ENCODE measurements at places on chromosomes 6 and 20.

DNA sequence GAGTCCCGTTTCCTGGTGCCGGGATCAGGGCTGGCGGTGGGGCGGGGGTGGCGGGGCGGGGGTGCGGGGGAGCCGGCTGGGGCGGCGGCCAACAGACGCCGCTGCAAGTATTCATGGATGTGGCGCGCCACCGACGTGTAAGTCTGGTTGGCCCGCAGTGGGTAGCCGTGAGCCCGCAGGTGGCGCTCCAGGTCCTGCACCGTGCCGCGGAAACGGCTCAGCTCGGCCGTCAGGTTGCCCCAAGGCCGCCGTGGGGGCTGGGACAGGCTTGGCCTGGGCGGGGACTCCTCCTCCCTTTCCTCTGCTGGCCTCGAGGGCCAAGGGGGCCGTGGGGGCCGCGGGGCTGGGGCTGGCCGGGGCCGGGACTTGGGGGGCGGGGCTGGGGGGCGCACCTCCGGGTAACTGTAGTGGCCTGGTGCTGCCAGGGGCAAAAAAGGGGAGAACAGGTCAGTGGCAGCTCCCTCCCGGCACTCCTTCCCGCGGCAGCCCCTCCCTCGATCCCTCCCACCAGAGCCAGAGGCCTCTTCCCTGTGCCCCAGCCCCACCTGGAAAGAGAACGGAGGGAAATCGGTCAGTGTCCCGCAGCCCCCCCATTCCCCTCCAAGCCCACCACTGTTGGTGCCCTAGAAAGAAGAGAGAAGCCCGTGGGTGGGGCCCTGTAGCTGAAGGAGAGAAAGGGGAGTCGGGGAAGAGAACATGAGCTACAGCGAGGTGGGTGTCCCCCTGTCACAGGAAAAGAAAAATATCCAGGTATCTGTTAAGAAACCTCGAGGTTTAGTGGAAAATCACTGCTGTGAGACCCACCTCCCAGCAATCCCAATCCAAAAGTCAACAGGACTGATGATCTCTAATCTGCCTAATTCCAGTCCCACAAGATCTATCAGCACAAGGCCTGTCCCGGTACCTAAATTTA lies 21.3 kb downstream of the TNXB start:
- H3K4me3 ChIP-seq, result no peak overlapping the region
- H3K27ac ChIP-seq, result no peak overlapping the region
- H3K36me3 ChIP-seq, result no peaks in the 10 kb centered on the region
- H3K4me1 ChIP-seq, result no peaks in the 10 kb centered on the region
- no peaks in the 10 kb centered on the region for H3K27me3 ChIP-seq
- DNase-seq, result peak; percentile 56

DNA sequence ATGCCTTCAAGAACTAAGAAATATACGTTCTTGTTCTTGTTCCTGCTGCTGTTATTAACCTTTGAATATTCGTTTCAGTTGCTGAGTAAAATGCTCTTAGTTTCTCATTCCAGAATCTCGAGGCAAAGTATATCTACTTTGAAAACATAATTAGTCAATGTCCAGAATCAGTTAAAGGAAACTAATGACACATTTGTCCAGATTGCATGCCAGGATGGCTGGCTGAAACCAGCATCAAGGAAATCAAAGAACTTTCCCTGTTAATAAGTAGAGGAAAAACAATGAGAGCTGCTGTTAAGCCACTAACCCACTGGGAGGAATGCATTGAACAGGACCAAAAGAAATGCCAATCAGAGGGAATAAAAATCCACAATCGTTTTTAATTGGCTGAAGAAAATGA lies 196.9 kb downstream of the ALDH8A1 start:
- no peak overlapping the region for H3K27ac ChIP-seq
- H3K27me3 ChIP-seq, result no peaks in the 10 kb centered on the region
- H3K36me3 ChIP-seq, result no peaks in the 10 kb centered on the region
- H3K4me1 ChIP-seq, result no peaks in the 10 kb centered on the region

- H3K4me1 ChIP-seq, result peaks cover 10% of the 10 kb centered on the region
- no peak overlapping the region for H3K27ac ChIP-seq
Observed at GRCh38 chr6:21599051-21599696, 5.6 kb downstream of the SOX4 start.

- peaks cover 4% of the 10 kb centered on the region for H3K4me1 ChIP-seq
- peak overlapping the region; percentile 38 for H3K27ac ChIP-seq
- H3K27me3 ChIP-seq, result no peaks in the 10 kb centered on the region
- no peaks in the 10 kb centered on the region for H3K36me3 ChIP-seq
- no peak for DNase-seq
Observed at GRCh38 chr6:151276112-151276740, 36.5 kb downstream of the AKAP12 start.

- no peaks in the 10 kb centered on the region for H3K36me3 ChIP-seq
- H3K27me3 ChIP-seq, result no peaks in the 10 kb centered on the region
- DNase-seq, result no peak
- no peak overlapping the region for H3K4me3 ChIP-seq
Observed at GRCh38 chr6:40950986-40951698, 87.9 kb downstream of the UNC5CL start.

DNA sequence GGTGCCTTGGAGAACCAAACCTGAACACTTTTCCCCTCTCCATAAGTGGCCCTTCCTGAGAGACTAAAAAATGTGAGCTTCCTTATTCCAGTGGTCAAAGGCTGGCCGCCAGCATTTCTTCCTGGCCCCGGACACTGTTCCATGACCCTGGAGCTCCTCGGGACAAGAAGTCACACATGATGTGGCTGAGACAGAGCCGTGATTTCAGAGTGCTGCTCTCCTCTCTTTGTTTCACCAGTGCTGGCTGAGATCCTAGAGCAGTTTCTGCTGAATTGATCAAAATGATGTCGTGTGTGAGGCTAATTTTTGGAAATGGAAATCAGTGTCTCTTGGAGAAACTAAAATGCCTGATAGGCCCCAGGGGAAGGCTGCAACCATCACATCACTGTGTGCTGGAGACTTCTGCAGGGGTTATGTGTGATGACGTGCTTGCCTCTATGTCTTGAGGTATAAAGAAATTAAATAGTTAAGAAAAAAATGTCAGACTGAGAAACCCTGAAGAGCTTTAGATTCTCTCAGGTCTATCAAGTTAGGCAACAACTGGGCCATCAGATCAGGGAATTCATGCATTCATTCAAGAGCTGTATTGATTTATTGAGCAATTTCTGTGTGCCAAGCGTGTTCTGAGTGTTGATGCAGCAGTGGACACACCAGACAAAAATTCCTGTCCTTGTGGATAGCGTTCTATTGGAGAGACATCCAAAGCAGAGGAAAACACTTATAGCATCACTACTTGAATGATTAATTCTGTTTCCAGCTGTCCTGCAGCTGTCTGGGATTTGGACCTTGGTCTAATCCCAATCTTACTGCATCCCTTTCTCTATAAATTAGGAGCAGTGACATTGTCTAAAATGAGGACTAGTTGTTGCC lies 72.7 kb upstream of the CCN6 start:
- no peak overlapping the region for H3K4me3 ChIP-seq
- no peaks in the 10 kb centered on the region for H3K27me3 ChIP-seq
- no peak for DNase-seq
- H3K27ac ChIP-seq, result no peak overlapping the region
- no peaks in the 10 kb centered on the region for H3K36me3 ChIP-seq

DNA sequence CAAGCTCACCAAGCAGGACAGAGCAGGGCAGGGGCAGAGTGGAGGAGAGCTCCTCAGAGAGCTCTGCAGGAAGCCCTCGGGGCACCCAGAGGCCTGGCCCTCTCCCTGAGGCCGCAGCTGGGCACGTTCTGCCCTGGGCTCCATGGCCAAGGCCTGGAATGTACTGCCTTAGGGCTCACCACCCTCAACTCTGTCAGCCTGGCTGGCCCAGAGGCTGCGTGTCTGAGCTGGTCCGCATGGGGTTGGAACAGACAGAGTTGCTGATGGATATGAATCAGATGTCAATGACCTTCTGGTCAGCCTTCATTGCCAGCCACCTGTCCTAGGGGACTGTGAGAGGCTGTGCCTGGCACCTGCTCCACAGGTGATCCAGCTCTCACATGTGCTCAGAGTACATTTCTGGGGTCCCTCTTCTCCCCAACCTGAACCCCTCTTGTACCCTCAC lies 33.2 kb upstream of the PCMTD2 start:
- no peaks in the 10 kb centered on the region for H3K27me3 ChIP-seq
- H3K36me3 ChIP-seq, result no peaks in the 10 kb centered on the region
- no peak overlapping the region for H3K4me3 ChIP-seq
- peaks cover 18% of the 10 kb centered on the region for H3K4me1 ChIP-seq
- H3K27ac ChIP-seq, result no peak overlapping the region

DNA sequence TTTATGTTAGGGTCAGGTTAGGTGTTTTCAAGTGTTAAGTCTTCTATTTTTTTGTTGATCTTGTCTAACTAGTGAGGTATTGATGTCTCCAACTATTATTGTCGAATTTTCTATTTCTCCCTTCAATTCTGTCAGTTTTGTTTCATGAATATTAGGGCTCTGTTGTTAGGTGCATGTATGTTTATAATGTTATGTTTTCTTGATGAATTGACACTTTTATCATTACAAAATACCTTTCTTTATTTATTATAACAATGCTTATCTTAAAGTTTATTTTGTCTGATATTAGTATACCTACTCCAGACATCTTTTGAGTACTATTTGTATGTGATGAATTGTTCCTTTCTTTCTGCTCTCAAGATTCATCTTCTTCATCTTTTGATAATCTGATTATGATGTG lies 12.9 kb upstream of the TRIM38 start:
- no peaks in the 10 kb centered on the region for H3K27me3 ChIP-seq
- no peak overlapping the region for H3K4me3 ChIP-seq
- no peak for DNase-seq

DNA sequence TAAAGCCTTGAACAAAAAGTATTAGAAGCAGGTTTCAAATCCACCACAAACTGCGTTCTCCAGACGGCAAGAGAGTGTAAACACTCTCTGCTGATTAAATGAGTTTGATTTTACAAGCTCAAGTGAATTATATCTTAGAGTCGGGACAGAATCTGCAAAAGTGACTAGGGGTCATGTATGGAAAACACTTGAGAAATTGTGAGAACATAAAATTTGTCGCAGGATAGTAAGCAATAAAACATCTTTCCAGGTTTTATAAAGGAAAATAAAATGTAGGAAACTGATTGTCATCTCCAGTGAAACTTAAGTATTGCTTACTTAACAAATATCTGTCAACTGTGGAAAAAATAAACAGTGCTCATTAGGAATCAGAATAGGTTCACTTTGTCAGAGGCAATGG lies 374.2 kb downstream of the ARHGAP18 start:
- H3K4me3 ChIP-seq, result no peak overlapping the region
- no peaks in the 10 kb centered on the region for H3K4me1 ChIP-seq
- H3K27ac ChIP-seq, result no peak overlapping the region
- no peaks in the 10 kb centered on the region for H3K27me3 ChIP-seq

DNA sequence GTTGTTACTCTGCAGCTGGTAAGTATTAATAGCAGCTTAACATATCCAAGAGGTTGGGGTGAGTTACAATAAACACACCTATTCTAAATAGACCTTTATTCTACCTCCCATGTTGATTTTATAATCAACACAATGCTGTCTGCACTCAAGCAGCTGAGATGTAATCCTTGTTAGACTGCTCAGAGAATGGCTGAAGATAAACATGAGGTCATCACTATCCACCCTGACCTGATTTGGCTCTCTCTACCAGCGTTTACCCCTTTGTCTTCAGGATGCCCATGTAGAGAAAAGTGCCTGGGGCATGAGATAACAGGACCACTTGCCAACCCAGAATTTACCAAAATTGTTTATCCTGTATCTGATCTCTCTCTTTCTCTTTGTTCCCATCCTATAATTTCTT lies 220.7 kb upstream of the DEFB112 start:
- H3K4me3 ChIP-seq, result no peak overlapping the region
- H3K27ac ChIP-seq, result no peak overlapping the region

GRCh38 chr6:14309516-14309915 lies 191.9 kb downstream of the CD83 start:
- H3K27ac ChIP-seq, result no peak overlapping the region
- no peaks in the 10 kb centered on the region for H3K27me3 ChIP-seq

DNA sequence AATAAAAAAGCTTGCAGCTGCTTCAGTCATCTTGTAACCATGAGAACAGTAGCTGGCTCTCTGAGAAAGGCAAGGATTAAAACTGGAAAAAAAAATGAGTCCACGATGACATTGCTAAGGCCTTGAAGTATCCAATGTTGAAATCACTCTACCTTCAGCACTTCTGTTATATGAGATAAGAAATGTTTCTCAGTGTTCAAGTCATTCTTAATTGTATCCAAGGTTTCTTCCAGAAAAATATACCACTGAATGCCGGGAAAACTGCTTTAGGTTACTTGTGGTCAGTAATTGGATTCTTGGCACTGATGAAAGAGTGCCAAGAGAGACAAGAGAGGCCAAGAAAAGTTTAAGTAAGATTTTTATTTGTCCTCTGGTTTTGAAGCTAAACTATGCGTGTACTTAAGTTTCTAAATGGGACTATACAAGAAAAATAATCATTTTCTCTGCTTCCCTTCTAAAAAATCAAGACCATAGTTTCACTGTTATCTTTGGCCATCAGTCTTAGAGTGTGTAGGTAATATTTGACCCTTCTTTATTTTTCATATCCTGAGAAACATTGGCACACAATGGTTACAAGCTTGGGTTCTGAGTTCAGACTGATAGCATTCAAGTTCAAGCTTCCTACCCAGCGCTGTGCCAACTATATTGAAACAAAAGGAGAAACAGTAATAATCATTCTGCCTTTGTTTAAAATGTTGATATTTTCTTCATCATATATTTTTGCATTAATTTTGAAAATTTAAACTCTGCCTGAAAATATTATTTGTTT lies 84.6 kb downstream of the TRDN start:
- H3K27me3 ChIP-seq, result no peaks in the 10 kb centered on the region

DNA sequence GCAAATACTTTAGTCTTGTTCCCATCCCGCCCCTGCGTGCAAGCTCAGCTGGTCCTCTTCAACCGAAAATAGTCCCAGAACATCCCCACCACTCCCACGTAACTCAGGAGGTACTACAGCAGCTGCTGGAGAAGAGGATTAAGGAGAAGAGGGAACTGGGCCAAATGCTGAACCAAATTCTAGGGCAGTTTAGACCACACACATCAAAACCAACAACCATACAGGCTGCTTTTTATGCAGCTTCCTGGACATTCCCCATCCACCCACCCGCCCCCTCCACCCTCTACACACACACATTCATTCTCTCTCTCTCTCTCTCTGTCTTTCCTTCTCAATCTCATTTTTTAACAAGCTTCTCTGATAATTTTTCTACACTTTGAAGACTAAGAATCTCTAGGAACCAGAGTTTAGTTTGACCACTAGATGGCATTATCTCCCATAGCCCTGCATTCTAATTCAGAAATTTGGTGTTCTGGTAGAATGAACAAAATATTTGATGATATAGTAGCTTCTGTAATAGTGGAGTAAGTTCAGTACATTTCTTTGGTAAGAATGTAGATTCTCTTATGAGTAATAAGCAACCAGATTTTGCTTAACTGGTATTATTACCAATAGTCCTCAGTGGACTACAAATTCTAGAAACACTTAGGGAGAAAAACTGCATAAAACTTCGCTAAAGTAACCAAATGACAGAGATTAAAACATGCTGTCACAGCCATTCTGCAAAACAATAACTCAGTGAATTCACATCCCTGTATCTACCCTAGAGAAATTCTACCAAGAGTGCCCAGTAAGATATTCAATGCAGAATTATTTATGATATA lies 52.1 kb upstream of the BEND6 start:
- peak; percentile 14 for DNase-seq
- H3K4me1 ChIP-seq, result peaks cover 2% of the 10 kb centered on the region
- no peak overlapping the region for H3K4me3 ChIP-seq
- H3K27me3 ChIP-seq, result no peaks in the 10 kb centered on the region
- no peak overlapping the region for H3K27ac ChIP-seq
